ENCODE measurements at places on chromosomes 5 and 9.

DNA sequence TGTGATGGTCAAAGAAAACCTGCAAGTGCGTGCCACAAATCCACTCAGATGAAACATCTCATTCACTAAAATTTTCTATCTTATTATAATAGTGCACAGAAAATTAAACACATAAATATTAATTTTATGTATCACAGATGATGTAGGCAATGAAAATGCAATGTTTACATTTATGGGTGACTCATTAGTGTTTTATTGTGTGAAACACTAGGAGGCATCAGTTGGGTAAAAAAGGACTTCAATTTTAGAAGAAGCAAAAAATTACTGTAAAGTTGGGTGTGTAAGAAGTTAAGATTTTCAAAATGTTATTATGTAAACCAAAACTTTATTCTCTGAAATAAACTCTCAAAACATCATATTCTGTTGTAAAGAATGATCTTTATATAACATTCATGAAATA is 4.0 kb downstream of the MEF2C start:
- DNase-seq = no peak

GRCh38 chr5:61790007-61790406 is 457.9 kb downstream of the ZSWIM6 start:
- DNase-seq = no peak

- no peak for DNase-seq
These were observed 15.9 kb downstream of the ADAMTSL1 start for GRCh38 chr9:18489861-18490260.

- no peak for DNase-seq
These were observed 175.1 kb upstream of the S1PR3 start for GRCh38 chr9:88816141-88816540.

DNA sequence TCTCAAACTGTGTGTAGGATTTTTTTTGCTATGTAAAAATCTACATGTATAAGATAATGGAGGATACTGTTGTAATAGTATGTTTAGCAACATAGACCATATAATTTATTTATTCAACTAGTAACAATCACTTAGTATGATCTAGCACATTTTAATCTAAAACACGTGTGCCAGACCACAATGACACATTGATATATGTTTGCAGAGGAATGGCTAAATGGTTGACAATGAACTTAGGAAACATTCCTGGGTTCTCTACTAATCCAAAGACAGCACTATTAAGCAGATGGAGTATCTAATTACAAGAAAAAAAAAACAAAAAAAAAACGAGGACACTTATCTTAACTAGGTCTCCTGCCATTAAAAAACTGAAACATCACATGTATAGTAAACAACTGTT is 261.7 kb upstream of the PAPPA start:
- no peak for DNase-seq

DNA sequence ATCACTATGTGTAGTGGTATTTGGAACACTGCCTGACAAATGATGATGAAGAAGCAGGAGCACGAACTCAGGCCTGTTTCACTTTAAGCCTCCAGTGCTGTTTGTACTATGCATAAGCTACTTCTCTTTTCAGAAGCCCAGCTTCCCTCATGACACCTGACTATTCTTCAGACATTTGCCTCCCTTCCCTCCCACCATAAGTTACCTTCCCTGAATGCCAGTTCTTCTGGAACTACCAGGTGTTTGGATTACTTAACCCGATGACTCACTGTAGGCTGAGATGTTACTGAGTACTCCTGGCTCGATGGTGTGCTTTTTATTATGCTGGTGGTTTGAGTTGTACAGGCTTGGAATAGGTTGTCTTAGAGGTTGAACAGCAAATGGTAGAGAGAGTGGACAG is 180.0 kb downstream of the SPATA31D1 start:
- DNase-seq = no peak
